Urothelium cell line (cell line): ENCODE measurements at places on chromosomes 1 and 21.

DNA sequence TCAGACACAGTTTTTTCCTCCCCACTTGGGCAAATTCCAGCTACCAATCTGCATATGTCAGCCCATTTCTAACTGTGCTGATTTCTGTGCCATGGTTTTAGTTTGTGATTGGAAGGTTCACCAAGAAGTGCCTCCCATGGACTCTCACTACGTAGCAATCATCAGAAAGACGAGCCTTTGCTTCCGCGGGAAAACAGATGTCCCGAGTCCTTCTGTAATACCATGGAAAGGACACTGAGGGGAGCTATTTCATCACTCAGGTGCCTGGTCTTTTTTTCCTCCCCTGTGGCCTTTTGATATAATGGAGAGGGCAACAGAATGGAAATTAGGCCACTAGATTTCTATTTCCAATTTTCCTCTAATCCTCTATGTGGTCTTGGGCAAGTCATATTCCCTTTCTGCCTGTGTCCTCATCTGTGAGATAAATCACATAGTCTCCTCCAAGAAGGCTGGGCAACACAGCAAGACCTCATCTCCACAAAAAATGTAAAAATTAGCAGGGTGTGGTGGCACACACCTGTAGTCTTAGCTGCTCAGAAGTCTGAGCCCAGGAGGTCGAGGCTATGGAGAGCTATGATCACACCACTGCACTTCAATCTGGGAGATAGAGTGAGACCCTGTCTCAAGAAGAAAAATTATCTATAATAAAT, 24.8 kb downstream of the LEMD1 start:
- peak; percentile 73 for DNase-seq

DNA sequence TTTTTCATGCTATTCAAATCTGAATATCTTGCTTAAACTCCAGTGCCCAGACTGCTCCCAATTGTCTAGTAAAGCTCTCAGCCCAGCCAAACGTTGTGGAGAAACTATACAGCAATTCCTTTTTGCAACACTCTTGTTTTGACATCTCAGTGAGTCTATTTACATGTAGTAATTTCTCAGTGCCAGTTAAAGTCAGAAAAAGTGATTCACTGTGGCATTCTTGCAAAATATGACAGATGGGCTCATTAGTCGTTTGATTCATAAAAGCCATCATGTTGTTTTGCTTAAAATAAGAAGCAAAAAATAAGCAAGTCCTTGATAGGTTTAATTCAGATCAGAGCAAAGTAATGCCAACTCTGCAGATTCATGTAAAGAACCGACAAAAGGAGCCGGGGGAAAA, 20.7 kb upstream of the TMPRSS15 start:
- DNase-seq, result no peak

DNA sequence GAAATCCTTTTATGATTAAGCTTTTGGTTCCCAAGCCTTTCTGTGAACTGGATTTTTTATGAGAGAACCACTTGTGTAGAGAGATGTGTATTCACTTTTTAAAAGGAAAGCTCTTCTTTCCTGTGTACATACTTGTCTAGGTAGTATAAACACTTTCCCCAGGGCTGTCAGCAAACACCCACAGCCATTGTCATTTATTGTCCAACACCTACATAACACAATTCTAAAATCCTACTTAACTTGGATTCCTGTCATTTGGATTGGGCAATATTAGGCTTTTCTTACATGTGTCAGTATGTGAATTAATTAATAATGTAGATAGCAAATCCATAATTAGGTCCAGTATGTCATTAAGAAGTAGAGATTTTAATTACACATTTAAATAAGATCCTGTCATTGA, 12.3 kb downstream of the DDX20 start:
- DNase-seq, result no peak

GRCh38 chr1:213394837-213395236, 343.8 kb downstream of the RPS6KC1 start:
- no peak for DNase-seq

DNA sequence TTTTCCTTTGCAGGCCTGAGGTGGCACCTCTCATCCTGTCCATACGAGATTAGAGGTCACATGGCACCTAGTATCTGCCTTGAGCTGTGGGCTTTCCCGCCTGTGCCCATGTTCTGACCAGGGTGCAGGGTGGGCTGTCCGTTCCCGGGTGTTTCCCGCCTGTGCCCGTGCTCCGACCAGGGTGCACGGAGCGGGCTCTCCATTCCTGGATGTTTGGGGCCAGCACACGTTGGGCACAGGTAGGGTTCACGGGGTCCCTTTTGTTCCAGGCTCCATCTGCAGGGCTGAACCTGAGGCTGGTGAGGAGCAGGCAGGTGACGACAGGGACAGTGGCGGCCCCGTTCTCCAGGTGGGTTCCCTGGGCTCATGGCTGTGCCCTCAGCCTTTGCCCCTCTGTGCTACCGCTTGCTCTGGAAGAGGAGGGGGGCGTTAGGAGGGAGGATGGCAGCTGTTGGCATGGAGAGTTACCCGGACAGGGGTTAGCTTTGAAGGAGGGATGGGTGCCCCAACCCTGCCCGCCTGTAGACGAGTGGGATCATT, 10.0 kb downstream of the RRP1 start:
- no peak for DNase-seq

DNA sequence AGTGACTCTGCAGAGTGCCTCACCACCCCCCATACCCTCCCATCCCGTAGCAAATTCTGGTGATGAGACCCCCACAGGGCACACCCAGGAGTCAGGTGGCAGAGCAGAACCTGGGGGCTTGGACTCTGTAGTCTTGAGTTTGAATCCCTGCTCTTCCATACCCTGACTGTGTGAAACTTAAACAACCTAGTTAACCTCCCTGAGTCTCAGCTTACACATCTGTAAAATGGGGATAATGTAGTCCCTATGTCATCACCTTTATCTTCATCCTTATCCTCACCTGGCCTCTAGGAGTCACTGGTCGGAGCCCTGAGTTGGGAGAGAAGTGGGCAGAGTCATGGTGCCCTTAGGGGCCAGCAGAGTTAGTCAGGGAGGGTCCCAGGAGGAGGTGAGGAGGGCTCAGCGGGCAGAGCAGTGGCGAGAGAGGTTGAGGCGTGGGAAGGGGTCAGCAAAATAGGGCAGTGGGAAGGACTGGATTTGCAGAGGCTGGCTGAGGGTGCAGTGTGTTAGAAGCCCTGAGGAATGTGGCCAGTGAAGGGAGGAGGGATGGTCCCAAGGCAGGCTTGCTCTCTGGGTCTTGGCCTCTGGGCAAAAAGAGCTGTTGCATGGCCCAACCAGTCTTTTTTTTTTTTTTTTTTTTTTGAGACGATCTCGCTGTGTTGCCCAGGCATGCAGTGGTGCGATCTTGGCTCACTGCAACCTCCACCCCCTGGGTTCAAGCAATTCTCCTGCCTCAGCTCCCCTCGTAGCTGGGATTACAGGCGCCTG, 18.6 kb downstream of the C1orf167 start:
- no peak for DNase-seq

DNA sequence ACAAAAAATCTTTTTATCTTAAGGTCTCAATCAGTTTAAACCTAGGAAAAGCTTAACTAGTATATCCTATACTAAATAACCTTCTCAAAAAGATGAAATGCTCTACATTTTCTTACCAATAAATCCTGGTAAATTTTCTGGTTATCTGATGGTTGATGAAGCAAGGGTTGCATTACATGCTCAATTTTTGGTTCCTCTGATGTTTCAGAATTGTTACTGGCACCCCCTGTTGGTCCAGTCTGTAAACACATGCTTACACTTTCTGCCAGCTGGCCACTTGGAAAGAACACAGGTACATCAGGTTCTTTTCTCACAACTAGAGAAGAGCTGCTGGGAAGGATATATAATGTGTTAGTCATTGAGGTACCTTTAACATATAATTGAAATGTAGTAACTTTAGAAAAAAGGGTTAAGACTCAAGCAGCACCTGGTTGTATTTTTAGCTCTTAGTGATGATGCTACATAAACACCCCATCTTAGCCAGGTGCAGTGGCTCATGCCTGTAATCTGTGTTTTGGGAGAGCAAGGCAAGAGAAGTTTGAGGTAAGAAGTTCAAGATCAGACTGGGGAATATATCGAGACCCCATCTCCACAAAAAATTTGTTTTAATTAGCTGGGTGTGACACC, 30.9 kb upstream of the TAL1 start:
- peak; percentile 37 for DNase-seq

- DNase-seq, result no peak
Observed at GRCh38 chr1:33468967-33469366, 3.5 kb upstream of the ZSCAN20 start.

DNA sequence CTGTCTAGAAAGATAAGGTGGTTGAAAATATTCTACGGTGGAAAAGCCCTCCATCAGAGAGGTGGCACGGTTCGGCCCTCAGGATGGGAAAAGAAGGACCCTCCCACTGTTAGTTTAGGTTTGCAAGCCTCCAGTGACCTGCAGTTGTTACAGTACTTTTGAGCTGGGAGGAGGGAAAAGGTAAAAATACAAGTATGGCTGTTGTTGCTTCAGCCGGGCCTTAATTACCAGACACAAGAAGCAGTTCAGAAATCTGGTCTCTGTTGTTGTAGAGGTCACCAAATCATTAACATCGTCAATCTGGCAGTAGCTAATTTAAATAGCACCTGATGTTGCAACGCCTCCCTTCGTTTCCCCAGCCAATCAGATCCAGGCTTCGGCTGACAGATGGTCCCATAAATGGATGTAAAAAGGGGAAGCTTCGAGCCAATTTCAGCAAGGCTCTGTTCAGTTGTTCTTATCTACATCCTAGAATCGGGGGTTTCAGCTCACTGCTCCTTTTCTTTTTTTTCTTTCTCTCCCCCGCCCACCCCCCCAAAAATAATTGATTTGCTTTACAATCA, at the start of gene ELAVL4:
Gene ELAVL4 (plus strand): TSS at position 424 of the 563 bp plus-strand sequence. CDS start 270 bp downstream, outside the sequence.
- no peak for DNase-seq

DNA sequence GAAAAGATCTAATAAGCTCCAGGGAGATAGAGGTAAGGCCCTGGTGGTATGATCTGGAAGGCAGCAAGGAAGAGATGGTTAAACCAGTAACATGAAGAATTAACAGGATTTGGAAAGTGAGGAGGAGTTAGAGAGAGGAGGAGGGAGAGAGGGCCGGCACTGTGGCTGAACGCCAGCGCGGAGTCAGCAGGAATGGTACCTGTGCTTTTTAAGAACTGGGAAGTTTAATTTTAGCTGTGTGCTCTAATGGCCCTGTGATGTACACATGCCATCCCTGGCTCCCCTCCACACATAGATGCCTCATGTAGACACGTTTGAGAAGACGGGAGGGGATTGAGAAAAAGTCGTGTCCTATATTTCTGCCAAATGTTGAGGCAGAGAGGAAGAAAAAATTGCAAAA, 13.8 kb upstream of the AVPR1B start:
- no peak for DNase-seq

DNA sequence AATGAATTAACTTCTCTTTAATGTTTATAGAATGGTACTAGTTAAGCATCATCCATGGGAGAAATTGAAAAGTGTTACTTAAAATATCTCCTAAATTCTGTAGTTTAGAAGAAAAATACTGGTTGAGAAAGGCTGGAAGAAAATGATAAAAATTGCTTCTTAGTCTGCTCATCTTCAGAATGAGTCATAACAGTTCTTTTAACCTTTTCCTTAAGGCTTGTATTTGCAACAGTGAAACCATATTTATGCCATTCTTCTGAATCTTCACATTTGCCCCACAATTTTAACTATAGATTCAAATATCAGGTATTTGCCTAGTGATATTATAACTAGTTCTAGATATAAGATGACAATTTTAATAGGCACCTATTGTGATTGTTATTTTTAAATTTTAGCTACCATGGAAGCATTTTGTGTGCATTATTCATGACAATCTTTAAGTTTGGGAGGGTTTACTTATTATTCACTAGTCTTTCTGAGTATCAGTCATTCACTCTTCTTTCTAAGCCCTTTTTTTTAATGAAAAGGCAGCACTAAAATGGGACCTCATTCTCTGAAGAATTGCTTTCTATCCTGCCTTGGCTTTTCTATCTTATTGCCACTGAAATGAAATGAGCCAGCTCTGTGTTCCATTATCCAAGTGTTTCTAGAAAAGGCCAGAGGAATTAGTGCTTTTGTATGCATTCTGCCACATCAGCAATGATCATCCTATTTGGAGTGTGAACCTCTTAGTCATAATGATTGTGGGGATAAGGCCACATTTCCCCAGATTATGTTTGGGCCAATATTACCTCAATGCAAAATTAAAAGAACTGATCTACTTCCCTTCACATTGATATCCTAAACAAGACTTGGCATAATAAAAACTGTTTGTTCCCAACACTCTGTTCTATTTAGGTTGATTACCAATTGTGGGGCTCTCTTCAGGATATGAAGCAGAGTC, 58.4 kb downstream of the SAMSN1 start:
- no peak for DNase-seq

- DNase-seq, result no peak
Observed at GRCh38 chr1:66623812-66624211, 89.9 kb downstream of the SGIP1 start.

- DNase-seq, result no peak
Observed at GRCh38 chr1:230150615-230151014, 83.6 kb downstream of the GALNT2 start.

- no peak for DNase-seq
Observed at GRCh38 chr1:216554934-216555333, 131.7 kb upstream of the USH2A start.

GRCh38 chr1:221636967-221637366, 104.9 kb downstream of the DUSP10 start:
- DNase-seq, result no peak

GRCh38 chr1:220239213-220239612, 33.0 kb downstream of the RAB3GAP2 start:
- DNase-seq, result no peak

DNA sequence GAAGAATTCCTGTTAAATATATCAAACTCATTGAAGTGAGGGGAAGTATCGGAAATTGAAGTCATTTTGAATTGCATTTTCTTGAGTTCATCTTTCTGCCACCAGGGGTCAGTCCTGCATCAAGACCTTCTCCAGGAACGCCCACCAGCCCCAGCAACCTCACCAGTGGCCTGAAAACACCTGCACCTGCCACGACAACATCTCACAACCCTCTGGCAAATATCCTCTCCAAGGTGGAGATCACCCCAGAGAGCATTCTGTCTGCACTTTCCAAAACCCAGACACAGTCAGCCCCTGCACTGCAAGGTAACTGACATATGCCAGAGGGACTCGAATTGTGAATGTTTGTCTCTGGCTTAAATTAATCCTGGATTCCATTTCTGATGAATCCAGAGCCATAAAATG, 22.8 kb upstream of the TARS2 start:
- DNase-seq, result peak; percentile 73

DNA sequence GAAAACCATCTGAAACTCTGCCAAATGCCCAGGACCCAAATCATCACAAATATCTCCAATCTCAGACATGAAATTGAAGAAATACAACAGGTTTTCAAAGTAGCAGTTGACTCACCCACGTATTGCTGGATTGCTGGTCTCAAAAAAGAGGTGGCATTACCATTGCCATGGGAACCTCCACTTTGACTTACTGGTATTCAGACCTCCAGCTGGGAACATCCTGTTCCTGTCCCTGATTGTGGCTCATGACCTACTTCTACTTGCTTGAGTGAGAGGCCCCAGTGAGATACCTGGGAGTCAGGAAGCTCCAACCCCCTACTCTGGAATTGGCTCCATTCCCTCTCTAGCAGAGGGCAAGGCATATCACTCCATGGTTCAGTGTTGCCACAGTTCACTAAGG, 64.6 kb downstream of the NMNAT2 start:
- no peak for DNase-seq

GRCh38 chr21:17269760-17270159, 243.1 kb upstream of the CXADR start:
- DNase-seq, result no peak

- no peak for DNase-seq
Observed at GRCh38 chr21:46459024-46459355, 299 bp downstream of the DIP2A start.

- DNase-seq, result no peak
Observed at GRCh38 chr1:182596934-182597333, 7.3 kb downstream of the RGS16 start.
